Sigmoid colon (tissue), 7 donors: ENCODE measurements at places on chromosomes 3 and 15. TPM values are rescaled to one million over a fixed set of nuclear protein-coding genes. Genes with fewer than 3 reads are reported as not detected.

Gene TM6SF1
- 6.4 TPM for total RNA-seq

Gene TOMM70
- total RNA-seq, result 50.7 TPM

Gene MORC1
- total RNA-seq, result not detected

Gene PLSCR5
- not detected for total RNA-seq

DNA sequence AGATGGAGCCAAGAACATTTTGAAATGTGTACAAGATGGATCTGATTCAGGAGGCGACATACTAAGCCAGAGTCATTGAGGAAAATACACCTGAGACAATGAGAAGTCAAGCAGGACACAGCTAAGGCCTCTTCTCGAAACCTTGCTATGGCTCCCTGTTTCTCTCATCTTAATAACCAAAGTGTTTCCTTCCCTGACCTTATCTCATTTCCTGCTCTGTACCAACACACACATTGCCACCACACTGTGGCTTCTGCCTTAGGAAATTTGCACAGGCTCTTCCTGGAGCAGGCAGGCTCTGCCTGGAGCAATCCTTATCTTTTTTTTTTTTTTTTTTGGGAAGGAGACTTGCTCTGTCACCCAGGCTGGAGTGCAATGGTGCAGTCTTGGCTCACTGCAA, 36.6 kb downstream of the OXSM start:
- DNase-seq, result no peak

DNA sequence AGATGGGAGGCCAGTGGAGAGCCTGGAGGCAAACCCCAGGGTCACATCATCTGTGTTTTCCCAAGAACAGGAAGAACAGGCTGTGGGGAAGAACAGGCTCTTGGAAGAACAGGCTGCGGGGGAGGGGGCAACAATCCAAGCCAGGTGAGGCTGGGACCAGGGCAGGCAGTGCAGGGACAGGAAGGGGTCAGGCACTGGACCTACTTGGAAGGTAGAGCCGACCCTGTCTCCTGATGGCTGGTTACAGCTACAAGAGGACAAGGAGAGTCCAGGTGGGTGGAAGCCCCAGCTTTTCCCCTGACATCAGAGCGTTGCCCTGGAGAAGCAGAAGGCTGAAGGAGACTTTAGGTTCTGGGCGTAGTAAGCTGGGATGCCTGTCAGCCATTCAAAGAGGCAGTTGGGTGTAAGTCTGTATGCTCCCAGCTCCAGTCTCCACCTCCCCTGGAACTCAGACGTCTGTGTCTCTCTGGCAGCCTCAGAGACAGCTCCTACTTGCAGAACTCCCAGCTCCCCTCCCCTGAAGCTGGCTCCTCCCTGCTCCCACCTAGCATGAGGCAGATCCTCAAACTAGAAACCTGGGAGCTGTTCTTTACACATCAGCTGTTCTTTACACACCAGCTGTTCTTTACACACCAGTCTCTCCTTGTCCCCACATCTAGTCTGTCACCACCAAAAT, 130.9 kb downstream of the DNAJB8 start:
- DNase-seq, result peak; percentile 30

DNA sequence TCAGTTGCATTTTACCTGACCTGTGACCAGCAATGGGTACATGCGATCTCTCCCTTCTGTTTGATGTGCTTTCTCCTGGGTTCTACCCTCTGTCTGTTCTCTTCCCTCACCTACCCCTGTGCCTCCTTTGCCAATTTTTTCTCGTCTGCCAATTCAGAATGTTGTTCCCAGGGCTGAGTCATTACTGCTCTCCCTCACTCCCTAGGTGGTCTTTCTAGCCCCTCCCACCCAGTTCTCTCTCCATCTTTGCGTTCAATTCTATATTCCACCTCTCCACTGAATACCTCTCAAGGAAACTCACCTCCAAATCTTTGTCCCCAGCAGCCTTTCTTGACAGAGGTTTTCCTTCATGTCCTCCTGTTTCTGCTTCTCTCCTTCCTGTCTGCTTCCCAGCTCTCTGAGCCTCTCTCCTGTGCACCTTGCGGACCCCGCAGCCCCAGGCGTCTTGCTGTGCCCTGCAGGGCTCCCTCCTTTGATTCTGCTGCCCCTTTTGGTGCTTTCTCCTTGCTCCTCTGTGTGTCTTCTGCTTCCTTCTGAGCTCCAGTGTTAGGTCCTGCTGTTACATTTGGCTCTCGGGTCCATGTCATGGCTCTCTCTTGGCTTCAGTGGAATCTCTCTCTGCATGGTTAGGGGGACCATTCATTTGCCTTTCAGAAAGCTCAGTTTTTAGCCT, 398.2 kb upstream of the TPM1 start:
- DNase-seq, result no peak

DNA sequence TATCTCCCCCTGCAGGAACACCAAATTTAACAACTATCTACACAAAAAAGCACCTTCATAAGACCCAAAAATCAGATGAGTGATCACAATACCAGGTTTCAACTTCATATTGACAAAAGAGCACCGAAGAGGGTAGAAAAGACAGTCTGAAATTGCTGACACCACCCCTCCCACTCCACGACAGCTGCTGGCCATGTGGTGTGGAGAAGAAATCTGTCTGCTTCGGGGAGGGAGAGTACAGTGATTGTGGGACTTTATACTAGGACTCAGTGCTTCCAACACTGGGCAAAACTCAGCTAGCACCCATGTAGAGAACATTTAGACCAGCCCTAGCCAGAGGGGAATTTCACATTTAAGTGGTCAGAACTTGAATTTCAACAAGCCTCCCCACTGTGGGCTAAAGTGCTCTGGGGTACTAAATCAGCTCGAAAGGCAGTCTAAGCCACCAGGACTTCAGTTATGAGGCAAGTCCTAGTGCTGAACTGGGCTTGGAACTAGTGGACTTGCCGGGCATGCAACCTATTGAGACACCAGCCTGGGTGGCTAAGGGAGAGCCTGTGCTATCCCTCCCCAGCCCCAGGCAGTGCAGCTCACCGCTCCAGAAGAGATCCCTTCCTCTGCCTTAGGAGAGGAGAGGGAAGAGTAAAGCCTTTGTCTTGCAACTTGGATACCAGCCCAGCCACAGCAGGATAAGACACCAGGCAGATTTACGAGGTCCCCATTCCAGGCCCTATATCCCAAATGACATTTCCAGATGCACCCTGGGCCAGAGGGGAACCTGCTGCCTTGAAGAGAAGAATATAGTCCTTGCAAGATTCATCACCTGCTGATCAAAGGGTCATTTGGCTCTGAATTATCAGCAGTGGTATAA, 44.6 kb upstream of the POU1F1 start:
- no peak for DNase-seq

- DNase-seq, result no peak
These were observed 247.1 kb upstream of the CDIN1 start for GRCh38 chr15:36332301-36332700.

- DNase-seq, result no peak
These were observed 62.9 kb upstream of the MCF2L2 start for GRCh38 chr3:183491109-183491922.

DNA sequence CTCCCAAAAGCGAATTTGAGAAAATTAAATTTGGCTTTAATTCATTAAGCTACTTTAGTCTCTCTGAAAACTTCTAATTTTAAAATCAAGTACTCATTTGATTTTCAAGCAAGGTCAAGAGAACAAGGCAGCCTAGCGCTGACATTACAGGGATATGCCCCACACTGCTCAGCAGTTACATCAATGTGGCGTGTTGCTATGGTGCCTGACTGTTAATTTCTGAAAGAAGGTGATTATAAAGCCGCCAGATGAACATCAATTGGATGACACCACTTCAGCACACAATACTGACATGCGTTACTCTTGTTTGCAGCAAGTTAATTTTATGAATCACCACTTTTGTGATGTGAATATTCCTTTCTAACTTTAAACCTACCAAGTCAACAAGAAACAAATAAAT, 284.4 kb downstream of the FOXP1 start:
- DNase-seq, result no peak

GRCh38 chr3:105960381-105960780, 91.6 kb upstream of the CBLB start:
- DNase-seq, result no peak

- peak; percentile 74 for DNase-seq
These were observed 37.8 kb downstream of the BOC start for GRCh38 chr3:113249111-113249510.

GRCh38 chr3:189841473-189842205, 210.4 kb downstream of the TP63 start:
- DNase-seq, result no peak

DNA sequence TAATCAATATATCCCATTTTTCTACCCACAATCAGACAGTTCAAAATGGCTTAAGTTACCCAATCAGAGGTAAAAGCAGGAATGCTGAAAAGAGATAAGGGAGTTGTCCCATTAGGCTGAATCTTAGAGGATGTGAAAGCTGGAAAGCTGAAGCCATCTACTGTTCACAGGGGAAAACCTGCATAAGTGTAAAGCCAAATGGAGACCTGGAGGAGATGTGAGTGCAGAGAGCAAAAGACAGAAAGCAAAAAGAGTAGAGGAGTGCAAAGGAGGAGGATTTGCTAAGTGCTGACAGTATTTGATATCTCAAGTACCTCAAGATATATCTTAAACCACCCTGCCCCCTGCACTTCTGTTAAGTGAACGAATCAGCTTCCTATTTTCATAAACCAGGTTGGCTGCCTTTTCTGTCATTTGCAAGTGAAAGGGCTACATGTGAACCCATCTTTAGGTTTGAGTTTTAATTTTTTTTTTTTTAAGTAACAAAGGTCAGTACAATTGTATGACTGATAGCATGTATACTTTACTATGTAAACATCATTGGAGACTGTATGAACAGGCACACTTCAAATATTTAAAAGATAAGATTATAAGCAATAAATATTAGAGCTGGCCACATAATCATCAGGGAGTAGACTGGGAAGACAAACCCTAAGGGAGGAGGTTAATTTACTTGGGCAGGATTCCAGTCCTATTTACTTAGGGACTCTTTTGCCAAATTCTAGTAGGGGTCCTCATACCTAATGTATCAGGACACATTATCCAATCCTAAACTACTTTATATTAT, 22.8 kb upstream of the P2RY1 start:
- DNase-seq, result no peak

Gene MYL3
- 10.8 TPM for total RNA-seq

DNA sequence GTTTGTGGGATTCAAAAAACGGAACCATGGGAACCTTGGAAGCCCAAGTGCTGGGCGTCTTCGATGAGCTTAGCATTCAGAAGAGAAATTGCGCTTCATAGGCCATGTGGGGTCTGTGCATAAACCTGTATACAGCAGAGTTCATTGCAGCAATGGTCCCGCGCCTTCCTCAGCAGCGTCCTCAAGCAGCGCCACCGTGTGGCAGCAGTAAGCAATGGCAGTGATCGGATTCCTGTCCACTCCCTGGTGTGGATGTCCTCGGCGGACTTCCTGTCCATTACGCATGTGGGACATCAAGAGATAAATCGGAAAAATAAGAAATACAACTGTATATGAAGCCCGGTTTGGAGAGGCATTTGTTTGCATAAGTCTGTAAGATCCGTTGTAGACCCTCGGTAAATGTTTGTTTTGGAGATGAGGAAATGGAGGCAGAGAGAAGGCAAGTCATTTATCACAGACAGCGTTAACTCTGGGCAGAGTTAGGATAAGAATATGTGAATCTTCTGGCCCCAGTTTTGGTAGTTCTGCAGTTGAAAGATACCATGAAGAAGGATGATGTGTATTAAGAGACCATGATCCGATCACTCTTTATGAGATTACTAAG, 57.7 kb downstream of the CNTN4 start:
- DNase-seq, result no peak

GRCh38 chr15:70281261-70281810, 183.6 kb upstream of the TLE3 start:
- DNase-seq, result no peak

Gene TBC1D2B
- total RNA-seq, result 45.4 TPM

Gene TMCO5A
- not detected for total RNA-seq

Gene SLC49A4
- 15.0 TPM for total RNA-seq

- peak; percentile 76 for DNase-seq
These were observed 7.5 kb upstream of the CMTM6 start for GRCh38 chr3:32510075-32510724.

- DNase-seq, result no peak
These were observed 10.3 kb downstream of the USF3 start for GRCh38 chr3:113685956-113686721.

DNA sequence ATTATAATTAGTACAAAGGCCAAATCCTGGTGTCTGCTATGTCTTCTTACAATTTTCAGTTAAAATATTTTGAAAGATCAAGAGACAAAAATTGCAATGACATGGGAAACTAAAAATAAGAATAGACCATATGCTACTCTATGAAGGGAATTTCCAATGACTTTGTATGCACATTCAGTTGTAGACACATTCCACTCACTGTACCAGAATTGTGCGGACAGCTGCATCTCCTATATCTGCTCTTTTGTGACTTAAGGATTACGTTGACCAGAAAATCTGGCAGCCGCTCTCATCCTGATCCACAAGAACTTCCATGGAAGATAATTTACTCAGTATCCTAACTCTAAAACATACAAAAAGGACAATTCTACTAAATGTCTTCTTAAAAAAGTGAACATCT, 493.9 kb upstream of the KCNMB2 start:
- no peak for DNase-seq

GRCh38 chr3:44114142-44114541, 127.5 kb upstream of the TOPAZ1 start:
- DNase-seq, result no peak

DNA sequence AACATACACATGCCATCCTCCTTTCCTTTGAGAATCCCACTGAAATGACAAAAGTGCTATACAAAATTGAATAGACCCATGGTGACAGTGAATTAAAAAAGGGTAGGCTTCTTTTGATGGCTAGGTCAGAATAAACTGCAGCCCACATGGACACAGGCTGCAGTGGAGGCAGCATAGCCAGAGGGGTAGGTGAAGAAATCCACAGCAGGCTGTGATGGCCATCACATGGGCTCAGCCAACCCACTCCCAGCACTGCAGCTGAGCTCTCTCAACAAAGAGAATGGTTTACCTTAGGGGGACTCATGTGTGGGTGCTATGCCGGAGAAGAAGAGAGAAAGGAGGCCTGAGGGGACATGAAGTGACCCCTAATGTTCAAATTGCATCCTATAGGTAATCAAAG, 331.1 kb downstream of the CHST2 start:
- no peak for DNase-seq

DNA sequence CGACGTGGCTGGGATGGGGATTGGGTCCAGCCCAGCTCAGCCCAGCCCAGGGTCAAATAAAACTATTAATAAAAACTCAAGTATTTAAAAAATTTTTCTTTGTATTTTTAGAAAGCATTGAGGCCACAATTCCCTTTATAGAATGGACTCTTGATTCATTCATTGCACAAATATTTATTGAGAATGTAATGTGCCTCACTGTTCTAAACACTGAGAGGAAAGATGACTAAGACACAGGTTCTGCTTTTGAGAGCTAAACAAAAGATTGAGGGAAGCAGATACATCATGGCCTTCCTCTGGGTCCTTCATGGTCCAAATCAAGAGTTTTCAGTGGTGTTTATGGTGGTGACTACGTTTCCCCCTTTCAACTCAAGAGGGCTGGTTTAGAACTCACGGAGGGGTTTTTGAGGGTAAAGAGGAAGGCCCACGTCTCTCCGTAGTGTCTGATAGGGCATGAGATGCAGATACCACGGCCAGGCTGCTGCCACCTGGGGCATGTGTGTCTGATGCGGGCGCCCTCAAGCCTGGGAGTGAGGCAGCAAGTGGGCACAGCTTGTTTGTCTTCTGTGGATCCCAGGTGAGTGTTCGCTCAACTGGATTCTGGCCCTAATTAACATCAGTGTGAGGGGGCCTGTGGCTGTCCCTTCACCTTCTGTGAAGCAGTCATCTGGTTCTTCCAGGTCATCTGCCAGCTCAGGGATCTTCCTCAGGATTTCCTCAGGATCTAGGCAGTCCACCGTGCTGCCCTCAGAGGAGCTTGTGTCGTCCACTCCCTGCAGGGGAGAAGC, 73.5 kb upstream of the SCN5A start:
- no peak for DNase-seq

- no peak for DNase-seq
These were observed 72.4 kb downstream of the TFRC start for GRCh38 chr3:196009456-196009855.
